ENCODE measurements at places on chromosomes 6 and 20. TPM values are rescaled to one million over a fixed set of nuclear protein-coding genes. Genes with fewer than 3 reads are reported as not detected.
A peak's percentile ranks its signal among the peaks of the same experiment; 100 is the strongest.

- DNase-seq = no peak
Observed at GRCh38 chr6:152173321-152173720, 365.8 kb downstream of the ESR1 start.

WFDC10B gene
- total RNA-seq = not detected

TREM2 gene
- not detected for total RNA-seq

- DNase-seq = peak; percentile 30
Observed at GRCh38 chr20:45229264-45230056, 8.3 kb downstream of the SEMG2 start.

PRKN gene
- total RNA-seq = 2.8 TPM

- DNase-seq = no peak
Observed at GRCh38 chr6:134482593-134483270, 164.8 kb upstream of the SGK1 start.

RIPOR3 gene
- 1.2 TPM for total RNA-seq

PNLDC1 gene
- 0.06 TPM for total RNA-seq

- peak; percentile 77 for DNase-seq
Observed at GRCh38 chr20:43187476-43188233, 2.1 kb downstream of the PTPRT start.

- peak; percentile 62 for DNase-seq
Observed at GRCh38 chr6:98828941-98829411, 5.4 kb upstream of the POU3F2 start.

DNA sequence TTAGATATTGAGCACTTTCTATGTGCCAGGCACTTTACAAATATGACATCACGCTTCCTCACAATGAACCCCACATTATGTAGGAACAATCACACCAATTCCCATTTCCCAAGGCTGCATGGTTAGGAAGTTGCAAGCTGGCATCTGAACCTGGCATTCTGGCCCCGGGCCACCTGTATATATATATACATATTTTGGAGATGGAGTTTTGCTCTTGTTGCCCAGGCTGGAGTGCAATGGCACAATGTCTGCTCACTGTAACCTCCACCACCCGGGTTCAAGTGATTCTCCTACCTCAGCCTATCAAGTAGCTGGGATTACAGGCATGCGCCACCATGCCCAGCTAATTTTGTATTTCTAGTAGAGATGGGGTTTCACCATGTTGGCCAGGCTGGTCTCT lies 30.4 kb downstream of the SRC start:
- DNase-seq = no peak

- no peak for DNase-seq
Observed at GRCh38 chr6:132131351-132131750, 180.2 kb upstream of the CCN2 start.

MAP3K5 gene
- 0.28 TPM for total RNA-seq

DNA sequence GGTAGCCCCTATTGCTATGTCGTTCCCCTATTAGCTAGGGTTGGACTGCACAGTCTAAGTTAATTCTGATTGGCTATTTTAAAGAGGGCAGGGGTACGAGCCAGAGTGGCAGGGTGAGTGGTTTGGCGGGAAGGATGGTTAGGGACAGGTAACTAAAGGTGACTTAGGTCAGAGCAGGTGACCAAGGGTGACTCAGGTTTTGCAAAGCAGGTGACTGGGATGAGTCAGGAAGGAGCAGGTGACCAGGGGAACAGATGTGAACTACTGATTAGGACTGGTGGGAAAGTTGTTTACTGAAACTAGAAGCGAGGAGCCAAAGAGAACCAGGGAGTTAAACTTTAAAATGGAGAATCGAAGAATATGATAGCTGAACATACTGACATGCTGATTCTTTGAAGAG lies 295.2 kb downstream of the GJA1 start:
- no peak for DNase-seq

GJA1 gene
- total RNA-seq = 498 TPM

- no peak for DNase-seq
Observed at GRCh38 chr6:147001621-147002020, 202.6 kb upstream of the STXBP5 start.

MAS1 gene
- total RNA-seq = not detected

SRF gene
- 35.6 TPM for total RNA-seq

BFSP1 gene
- total RNA-seq = not detected

- peak; percentile 11 for DNase-seq
Observed at GRCh38 chr6:146985111-146985510, 219.1 kb upstream of the STXBP5 start.

- DNase-seq = no peak
Observed at GRCh38 chr6:34281702-34282334, 33.0 kb upstream of the SMIM29 start.

DNA sequence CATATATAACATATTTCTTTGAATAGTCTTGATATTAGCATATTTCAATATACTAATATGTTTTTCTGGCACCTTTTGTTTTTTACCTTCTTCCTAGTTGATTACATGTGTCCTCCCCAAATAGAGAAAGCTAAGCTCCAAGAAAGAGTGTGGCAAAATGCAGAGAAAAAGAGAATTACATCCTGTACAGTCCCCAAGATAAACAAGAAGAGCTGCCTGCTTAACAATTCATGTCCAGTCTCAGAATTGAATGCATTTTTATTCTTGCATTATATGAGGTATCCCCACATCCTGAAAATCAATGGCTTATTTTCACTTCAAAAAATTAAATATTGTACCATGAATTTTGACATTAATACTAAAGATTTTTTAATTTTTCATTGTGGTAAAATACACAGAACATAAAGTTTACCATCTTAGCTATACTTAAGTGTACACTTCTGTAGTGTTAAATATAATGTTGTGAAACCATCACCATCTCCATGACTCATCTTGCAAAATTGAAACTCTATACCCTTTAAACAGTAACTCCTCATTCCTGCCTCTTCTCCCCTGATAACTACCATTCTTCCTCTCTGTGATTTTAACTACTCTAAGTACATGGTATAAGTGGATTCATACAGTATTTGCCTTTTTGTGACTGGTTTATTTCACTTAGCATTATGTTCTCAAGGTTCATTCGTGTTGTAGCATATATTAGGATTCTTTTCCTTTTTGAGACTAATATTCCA lies 490.3 kb downstream of the COL12A1 start:
- DNase-seq = no peak

- DNase-seq = no peak
Observed at GRCh38 chr6:160996131-160996601, 4.6 kb downstream of the MAP3K4 start.

DNA sequence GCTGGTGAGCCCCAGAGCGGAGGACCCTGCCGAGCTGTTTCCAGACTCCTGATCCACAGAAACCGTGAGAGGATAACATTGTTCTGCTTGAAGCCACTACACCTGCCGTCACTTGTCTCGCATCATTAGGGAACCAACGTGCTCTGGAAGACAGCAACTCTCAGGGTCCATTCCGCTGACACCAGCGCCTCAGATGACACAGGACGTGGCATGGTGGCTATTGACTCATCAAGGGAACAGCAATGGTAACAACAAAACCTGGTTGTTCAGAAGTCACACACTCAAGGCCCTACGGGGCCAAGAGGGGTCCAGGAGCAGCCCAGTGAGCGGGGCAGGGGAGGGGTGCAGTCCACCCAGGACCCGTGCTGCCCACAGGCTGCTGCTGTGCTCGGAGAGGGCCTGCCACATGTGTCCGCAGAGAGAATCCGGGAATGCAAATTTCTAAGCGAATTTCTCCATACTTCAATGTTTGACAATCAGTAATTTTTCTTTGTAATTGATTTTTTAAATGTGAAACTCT lies 110.4 kb downstream of the TTLL2 start:
- no peak for DNase-seq

NCOA7 gene
- total RNA-seq = 2.8 TPM

- no peak for DNase-seq
Observed at GRCh38 chr6:6591778-6592465, 3.4 kb downstream of the LY86 start.

GRCh38 chr6:133891927-133892812 lies 3.3 kb downstream of the TCF21 start:
- no peak for DNase-seq

- peak; percentile 94 for DNase-seq
Observed at GRCh38 chr6:87322304-87323212, at the start of gene SMIM8. Gene SMIM8, plus strand, starts transcription at chr6:87322588. Its CDS starts 14,444 bp downstream, at chr6:87337032.

DNA sequence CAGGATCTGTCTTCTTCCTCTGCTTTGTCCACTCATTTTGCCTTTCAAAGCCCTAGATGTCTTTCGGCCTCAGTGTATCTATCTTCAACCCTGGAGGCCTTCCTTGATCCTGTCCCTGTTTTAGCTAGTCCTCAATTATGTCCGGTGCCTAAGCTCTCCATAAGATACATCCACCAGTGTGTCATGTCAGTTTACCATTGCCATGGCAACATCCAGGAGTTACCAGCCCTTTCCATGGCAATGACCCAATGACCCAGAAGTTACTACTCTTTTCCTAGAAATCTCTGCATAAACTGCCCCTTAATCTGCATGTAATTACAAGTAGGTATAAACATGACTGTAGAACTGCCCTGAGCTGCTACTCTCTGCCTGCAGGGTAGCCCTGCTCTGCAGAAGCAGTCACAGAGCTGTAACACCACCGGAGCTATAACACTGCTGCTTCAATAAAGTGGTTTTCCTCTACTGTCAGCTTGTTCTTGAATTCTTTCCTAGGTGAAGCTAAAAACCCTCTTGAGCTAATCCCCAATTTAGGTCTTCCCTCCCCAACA lies 712.1 kb upstream of the AGPAT4 start:
- DNase-seq = no peak

HLA-DRB5 gene
- 3.4 TPM for total RNA-seq

ABT1 gene
- 13.1 TPM for total RNA-seq

- DNase-seq = no peak
Observed at GRCh38 chr20:59191036-59191755, 27.6 kb downstream of the ZNF831 start.

Data from neural progenitor cell (in vitro differentiated cells).